ENCODE measurements at places on chromosomes 5 and 9.
A peak's percentile ranks its signal among the peaks of the same experiment; 100 is the strongest.

GRCh38 chr9:91844190-91844589 is 105.8 kb downstream of the ROR2 start:
- DNase-seq, result no peak

DNA sequence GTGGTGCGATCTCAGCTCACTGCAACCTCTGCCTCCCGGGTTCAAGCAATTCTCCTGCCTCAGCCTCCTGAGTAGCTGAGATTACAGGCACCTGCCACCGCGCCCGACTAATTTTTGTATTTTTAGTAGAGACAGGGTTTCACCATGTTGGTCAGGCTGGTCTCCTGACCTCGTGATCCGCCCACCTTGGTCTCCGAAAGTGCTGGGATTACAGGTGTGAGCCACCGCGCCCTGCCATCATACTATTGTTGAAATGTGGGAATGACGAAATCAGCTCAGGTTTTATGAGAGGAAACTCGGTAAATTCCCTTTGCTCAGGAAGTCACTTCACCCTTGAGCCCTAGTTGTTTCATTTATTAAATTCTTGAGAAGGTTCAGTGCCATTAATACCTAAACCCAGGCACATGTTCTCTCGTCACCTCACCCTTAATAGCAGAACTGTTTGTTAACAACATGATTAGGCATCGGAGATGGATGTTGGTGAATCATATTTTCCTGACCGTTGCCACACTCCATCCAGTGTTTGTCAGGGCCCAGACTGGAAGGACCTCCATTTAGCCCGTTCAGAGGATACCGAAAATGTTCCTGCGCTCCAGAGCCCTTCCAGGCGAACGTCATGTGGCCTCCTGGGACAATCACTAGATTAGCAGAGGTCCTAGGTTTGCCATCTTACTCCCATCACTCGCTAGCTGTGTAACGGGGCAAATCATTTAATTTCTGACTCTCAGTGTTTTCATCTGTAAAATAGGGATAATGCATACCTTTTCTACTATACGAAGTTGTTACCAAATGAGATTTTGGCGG is 20.0 kb upstream of the CREBRF start:
- DNase-seq, result no peak

- no peak for DNase-seq
Observed at GRCh38 chr5:132445640-132445923, 45.0 kb downstream of the IRF1 start.

DNA sequence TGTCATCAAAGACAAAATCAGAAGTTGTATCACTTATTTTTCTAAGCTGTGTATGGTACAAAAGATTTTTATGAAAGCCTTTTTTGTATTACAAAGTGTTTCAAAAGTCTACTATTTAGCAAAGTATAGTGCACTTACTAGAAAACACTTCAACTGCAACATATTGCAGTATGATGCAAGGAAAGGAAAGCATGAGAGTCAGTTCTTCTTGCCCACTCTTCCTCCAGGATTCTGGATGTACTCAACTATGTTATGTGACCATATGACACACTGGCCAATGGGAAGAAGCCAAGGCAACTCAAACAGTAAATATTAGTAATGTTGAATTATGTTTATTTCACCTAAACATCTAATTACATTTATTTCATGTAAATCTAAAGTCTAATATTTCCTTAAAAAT is 49.5 kb upstream of the TYRP1 start:
- DNase-seq, result peak; percentile 48

- DNase-seq, result peak; percentile 62
Observed at GRCh38 chr9:116604251-116604650, 82.9 kb upstream of the TRIM32 start.

DNA sequence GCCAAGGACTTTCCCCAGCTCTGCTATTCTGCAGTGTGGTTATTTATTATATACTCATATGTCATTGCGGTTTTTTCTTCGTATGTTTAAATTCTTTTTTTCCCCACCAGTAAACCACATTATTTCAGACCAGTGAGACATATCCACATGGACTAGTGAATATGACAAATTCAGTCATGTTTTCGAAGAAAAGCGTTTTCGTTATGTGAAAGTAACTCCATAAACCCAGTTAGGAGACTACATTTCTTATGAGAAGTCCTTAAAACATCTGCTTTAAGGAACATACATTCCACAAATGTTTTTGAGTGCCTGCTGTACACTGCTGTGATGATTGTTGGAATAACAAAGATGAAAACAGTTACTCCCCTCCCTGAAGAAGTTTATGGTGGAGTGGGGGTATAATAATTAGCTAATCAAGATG is 591.8 kb upstream of the CLINT1 start:
- peak; percentile 90 for DNase-seq
